ENCODE measurements at places on chromosomes 4 and X. TPM values are rescaled to one million over a fixed set of nuclear protein-coding genes. Genes with fewer than 3 reads are reported as not detected.
A peak's percentile ranks its signal among the peaks of the same experiment; 100 is the strongest.

GRCh38 chrX:128653524-128654060 lies 601.4 kb upstream of the ACTRT1 start:
- DNase-seq: no peak

Gene IL3RA
- 0.97 TPM for total RNA-seq

Gene RTL5
- 8.5 TPM for total RNA-seq

DNA sequence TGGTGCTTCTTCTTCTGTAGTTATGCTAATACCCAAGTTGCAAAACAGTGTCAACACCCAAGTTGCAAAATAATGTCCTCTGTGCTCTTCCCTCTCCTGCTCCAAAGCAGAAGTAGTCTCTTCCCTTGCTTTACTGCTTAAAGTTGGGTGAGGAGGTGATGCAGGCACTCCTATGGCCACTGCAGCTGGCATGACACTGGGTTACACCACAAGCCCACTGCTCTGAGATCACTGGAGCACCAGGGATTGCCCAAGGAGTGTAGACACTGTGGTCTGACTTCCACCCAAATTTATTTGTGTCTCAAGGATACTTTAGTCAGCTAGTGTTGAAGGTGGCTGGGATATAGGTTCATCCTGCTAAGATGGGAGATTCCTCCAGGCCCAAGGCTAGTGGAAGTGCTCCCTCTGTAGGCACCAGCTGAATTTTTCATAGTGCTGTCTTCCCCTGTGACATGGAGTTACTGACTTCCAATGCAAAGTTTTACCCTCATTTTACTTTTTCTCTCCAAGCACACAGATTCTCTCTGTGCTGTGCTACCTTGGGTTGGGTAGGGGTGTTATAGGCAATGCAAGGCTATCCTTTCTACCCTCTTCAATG lies 196.2 kb upstream of the TENT5D start:
- DNase-seq: no peak

Gene SFRP2
- total RNA-seq: 4.1 TPM

DNA sequence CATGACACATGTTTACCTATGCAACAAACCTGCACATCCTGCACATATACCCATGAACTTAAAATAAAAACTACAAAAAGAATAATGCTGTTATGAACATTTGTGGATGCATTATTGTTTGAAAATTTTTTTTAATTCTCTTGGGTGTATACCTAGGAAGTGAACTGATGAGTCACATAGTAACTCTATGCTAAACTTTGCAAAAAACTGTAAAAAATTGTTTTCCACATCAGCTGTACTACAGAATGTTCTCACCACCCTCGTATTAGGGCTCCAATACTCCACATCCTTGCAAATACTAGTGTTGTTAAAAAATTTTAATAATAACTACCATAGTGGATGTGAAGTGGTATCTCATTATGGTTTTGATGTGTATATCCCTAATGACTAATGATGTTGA lies 33.3 kb upstream of the ZNF280C start:
- no peak for DNase-seq

DNA sequence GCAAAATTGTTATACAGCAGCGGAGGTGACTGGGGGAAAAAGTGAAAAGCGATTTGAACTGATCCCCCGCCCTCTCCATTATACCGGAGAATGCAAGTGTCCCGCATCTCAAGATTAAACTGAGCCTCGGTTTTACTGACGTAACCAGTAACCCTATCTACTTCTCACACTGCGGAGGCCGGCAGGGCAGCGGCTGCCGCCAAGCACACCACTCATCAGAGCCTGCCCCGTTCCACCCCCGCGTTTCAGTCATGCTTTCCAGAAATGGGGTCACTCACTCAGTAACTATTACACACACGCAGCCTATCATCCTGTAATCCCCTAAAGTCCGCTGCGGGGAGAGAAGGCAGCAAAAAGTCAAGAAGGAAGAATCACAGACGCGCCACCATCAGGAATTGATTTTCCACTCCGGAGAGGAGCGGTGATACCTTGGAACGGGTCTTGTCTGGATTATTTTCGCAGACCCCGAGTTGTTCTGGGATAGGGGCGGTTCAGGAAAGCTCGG lies 1.4 kb downstream of the RPS6KA3 start:
- DNase-seq: peak; percentile 16

Gene LRCH2
- total RNA-seq: 3.7 TPM

Gene SMIM10
- 0.51 TPM for total RNA-seq

DNA sequence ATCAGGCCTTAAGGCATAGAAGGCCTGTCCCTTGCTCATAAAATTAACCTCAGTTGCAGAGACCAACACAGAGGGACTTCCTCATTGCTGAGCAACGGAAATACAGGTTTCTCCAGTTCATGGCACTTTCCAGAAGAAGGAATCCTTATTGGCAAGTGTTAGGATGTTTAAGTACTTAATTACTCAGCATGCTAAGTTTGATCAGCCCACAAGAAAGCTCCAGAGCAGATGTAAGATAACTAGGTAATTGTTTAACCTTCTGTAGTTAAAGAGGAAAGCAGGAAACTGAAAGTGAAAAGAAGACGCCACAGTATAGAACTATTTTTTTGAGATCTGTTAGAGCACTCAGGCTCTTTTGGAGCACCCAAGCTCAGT lies 33.5 kb downstream of the SMS start:
- no peak for DNase-seq

- no peak for DNase-seq
These were observed 14.7 kb downstream of the ATP8A1 start for GRCh38 chr4:42642101-42642797.

Measured in endothelial cell (in vitro differentiated cells).